ENCODE measurements at places on chromosomes 7 and 10.
A peak's percentile ranks its signal among the peaks of the same experiment; 100 is the strongest.

- no peak for DNase-seq
Observed at GRCh38 chr10:29886299-29886698, 173.1 kb downstream of the JCAD start.

GRCh38 chr10:103618575-103619423 is 125.3 kb downstream of the NEURL1 start:
- no peak for DNase-seq

DNA sequence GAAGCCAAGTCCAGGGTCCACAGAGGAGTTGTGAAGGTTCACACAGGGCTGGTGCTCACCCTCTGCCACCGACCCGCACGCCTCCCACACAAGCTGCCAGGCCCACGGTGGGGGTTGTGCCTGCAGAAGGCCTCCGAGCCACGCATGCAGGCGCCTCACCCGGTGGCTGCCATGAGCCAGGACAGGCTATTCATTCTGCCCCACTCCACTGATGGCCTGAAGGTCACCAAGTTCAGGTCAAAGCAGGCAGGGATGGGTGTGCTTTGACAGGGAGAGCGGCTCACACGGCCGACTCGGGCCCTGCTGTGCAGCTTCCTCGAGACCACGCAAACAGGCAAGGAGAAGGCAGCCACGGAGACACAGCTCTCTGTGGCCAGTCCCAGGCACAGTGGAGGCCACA is 143.9 kb downstream of the MAD1L1 start:
- no peak for DNase-seq

DNA sequence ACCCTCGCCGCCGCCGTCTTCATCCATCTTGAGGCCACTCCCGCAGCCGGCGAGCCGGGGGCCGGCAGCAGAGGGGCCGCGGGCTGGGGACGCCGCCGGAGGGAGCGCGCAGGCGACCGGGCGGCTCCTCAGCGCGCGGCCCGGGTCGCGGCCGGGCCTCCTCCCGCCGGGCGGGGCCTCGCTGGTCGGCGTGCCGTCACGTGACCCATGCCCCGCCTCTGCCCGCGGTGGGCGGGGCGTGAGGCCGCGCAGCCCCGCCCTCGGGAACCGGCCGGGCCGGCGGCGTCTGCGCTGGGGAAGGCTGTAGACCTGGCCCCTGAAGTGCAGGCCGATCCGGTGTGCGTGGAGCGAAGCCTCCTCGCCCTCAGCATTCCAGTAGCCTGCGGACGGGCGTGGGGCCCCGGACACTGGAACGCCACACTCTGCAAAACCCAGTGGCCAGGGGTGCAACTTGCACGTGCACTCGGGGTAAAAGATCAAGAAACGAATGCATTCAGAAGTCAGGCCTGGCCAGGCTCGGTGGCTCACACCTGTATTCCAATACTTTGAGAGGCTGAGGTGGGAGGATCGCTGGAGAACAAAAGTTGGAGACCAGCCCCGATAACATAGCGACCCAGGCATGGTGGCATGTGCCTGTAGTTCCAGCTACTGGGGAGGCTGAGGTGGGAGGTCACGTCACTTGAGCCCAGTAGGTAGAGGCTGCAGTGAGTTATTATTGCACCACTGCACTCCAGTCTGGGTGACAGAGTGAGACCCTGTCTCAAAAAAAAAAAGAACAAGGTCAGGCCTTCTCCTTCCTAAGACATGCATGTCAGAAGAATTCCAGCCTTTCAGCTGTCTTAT is at the start of gene CYTH3:
CYTH3 (minus strand) TSS at position 144 of the 843 bp plus-strand sequence; CDS start at position 27, 117 bp downstream.
- no peak for DNase-seq

GRCh38 chr10:42933448-42934340 is 143.2 kb upstream of the RET start:
- DNase-seq = peak; percentile 41

DNA sequence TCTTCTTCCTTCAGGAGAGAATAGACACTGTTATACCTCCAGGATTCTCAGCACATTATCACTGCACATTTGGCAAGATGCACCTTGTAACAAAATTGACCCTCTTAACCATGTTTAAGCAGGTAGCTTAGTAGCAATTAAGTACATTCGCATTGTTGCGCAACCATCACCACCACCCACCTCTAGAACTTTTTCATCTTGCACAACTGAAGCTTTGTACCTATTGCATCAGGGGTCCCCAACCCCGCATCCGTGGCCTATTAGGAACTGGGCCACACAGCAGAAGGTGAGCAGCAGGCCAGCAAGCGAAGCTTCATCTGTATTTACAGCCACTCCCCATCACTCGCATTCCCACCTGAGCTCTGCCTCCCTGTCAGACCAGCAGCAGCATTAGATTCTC is 29.9 kb upstream of the SMURF1 start:
- DNase-seq = no peak

- DNase-seq = no peak
Observed at GRCh38 chr7:130838738-130839137, 104.7 kb upstream of the KLF14 start.

DNA sequence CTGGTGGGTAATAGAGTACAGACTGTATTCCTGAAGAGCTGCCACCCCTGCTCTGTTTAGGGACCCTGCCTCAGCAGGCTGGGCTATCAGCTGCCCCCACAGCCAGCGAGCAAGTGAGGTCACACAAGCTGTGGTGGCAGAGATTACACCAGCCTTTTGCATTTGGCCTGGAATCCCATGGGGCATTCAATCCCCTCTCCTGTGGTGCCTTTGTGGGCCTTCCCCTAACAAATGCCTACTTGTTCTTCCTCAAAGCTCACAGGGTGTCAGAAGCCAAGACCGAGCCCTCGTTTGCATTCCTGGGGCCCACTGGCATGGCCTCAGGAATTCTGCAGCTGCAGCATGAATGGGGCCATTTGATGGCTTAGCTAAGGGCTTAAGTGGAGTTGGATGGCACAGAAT is 212.7 kb upstream of the PHYHIPL start:
- no peak for DNase-seq

DNA sequence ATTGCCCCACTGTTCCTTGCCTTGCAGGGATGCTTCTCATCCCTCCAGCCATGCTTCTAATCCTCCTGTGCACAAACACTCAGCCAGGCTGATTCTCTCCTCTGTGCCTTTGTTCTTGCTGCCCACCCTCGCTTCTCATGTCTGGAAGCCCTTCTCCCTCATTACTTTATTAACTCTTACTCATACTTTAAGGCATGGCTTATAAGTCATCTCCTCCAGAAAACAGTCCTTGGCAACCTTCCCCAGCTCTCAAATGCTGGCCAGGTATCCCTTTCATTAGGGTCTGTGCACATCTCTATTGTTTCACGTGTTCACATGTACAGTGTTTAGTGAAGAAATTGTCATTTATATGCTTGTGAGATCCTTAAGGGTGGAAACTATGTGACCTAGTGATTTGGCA is 62.9 kb downstream of the ITGB8 start:
- no peak for DNase-seq

- DNase-seq = no peak
Observed at GRCh38 chr7:123652406-123652805, 3.3 kb upstream of the LMOD2 start.

DNA sequence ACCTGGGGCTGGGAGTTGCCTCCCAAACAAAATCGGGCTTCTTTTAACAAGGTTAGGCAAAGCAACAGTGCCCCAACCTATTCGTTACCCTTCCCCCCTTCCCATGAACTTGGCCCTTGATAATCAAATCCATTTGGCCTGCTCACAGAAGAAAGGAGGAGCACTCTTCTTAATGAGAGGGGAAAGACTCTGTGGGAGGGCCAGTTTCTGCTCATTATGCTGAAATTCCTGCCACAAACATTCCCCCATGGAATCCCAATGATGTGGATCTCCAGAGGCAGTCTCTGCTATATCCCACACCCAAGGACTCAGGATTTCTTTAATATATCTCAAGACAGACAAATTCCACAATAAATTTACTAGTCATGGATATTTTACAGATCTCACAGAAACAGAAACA is 43.0 kb downstream of the LSM5 start:
- DNase-seq = no peak

- DNase-seq = no peak
Observed at GRCh38 chr7:68449816-68450215, 1148.5 kb upstream of the AUTS2 start.

Data from urinary bladder (tissue), 4 donors.